ENCODE measurements at places on chromosomes 13 and 19.
A peak's percentile ranks its signal among the peaks of the same experiment; 100 is the strongest.

DNA sequence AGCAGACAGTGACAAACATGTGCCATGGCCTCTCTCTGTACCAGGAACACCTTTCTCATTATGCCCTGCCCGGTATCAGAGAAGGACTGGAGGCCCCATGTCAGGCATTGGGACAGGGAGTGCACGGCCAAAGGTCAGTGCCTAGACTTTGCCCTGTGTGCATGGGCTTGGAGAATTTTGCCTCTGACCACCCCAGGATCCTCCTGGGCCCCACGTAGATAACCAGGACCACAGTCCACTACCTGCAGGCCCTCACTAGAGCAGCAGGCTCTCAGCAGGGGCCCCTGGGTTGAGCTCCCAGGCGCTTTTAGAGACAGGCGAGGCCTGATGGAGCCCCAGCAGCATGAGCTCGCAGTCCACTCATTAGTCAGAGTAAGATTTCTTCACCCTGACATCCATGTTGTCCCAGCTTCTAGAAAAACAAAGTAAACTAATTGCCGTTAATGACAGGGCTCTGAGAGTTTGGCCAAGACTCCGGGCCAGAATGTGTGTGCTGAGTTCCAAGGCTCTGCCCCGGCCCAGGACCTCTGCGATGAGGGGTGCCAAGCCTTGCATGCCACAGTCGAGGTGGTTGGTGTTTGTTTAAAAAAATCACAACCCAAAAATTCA, 42.7 kb downstream of the CAPN12 start:
- DNase-seq: no peak

- peak; percentile 88 for DNase-seq
These were observed 13.8 kb upstream of the UBE2L5 start for GRCh38 chr13:30408319-30409101.

- DNase-seq: peak; percentile 88
These were observed 559 bp upstream of the LENG9 start for GRCh38 chr19:54464044-54464629.

DNA sequence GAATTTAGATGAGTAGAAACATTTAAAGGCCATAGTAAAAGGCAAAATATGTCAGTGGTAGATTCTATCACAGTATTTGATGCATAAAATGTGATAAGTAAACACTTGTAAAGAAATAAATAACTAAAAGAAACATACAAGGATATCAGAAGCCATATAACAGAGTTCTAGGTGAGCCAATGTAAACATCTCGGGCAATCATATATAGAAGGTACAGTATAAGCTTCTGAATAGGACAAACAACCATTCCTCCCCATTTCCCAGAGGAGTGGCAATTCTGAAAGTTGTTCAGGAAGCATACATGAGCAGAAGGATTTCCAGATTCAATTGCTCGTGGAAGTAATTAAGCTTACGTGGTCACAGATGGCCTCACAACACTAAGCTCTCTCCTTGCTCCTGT, 267.3 kb downstream of the LHFPL6 start:
- DNase-seq: no peak

GRCh38 chr19:48094129-48094854, 16.3 kb downstream of the PLA2G4C start:
- no peak for DNase-seq

GRCh38 chr13:33497146-33497845, 211.7 kb upstream of the STARD13 start:
- no peak for DNase-seq

DNA sequence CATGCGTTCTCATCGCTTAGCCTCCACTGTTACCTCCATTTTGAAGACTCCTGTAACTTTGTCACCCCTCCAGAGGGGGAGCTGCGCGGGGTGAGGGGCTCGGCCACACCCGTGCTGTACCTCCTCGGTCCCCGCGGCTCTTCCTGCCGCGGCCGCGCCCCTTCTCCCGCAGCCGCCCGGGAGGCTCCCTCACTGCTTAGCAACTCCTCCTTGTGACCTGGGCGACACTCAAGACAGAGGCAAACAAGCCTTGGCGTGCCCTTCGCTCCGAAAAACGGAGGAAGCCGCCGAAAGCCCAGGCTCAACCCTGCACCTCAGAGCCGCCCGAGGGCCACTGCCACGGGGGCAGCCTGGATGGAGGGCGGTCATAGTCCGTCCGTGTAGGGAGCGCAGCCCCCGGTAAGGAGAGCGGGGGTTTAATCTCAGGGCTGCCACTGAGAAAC, 494.3 kb downstream of the FOXO1 start:
- DNase-seq: no peak

GRCh38 chr19:21569494-21569865, 64.1 kb downstream of the ZNF429 start:
- DNase-seq: peak; percentile 48

DNA sequence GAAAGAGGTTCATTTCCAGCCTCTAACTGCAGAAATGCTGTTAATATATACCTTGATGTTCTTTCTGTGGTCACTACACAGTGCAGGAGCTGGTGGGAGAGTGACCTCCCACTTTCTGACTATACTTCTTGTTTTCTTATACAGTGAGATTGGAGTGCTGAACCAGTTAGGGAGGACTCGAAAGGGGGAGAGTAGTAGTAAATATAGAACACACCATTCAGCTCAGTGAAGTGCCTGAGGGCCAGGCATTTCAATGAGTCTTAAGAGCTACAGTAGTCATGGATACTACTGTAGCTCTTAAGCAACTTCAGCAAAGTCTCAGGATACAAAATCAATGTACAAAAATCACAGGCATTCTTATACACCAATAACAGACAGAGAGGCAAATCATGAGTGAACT, 372.9 kb downstream of the MTUS2 start:
- DNase-seq: no peak

DNA sequence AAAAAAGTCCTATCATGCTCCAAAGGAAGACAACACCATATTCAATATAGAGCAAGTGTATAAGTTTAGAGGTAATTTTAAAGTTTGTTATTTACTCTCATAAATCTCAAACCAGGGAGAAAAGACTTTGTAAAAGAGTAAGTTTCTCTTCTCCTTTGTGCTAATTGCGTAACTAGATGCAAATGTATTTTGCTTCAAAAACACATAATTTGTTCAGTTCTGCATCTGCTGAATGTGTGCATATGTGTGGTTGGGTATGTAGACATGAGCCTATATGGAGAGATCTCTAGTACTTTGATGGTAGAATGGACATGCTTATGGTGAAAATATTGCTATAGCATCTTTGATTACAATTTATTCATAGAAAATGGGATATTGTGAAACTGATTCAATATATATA, 17.8 kb upstream of the MIR17HG start:
- DNase-seq: no peak

GRCh38 chr19:11460207-11460606, 20.6 kb downstream of the ELAVL3 start:
- DNase-seq: no peak

GRCh38 chr19:53471916-53472315, 4.4 kb downstream of the ZNF813 start:
- DNase-seq: no peak

DNA sequence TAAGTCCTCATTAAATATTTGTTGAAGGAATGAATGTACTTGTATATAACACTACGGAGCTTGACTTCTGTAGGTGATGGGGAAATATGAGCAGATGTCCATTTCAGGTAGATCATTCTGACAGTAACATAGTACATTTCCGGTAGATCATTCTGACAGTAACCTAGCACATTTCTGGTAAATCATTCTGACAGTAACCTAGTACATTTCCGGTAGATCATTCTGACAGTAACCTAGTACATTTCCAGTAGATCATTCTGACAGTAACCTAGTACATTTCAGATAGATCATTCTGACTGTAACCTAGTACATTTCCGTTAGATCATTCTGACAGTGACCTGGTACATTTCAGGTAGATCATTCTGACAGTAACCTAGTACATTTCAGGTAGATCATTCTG, 2.5 kb downstream of the PHF11 start:
- DNase-seq: no peak

DNA sequence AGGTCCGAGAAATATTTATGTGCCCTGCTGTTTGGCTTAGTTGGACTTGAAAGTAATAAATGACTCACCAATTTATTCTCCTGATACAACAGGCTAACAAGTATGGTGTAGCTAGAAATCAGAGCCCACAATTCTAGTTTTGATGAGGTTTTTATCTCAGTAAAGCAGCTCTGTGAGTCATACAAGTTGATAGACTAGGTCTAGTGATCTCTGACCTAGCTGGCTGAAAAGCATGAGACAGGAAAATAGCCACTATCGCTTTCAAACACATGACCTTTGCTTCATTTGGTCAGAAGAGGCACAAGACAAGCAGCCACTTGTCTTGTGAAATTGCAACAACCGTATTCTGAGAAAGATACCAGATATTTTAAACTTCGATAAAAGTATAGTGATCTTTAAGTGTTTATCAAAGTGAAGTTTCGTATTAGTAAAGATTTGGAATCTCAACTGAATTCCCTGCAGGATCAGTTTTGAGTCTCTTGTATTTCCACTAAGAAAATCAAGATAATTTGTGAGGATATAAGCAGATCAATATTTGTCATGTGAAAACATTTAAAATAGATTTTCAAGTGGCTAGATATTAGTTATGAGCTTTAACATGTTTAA, 126.7 kb downstream of the MAB21L1 start:
- DNase-seq: no peak

- DNase-seq: no peak
These were observed 1.4 kb upstream of the FDX2 start for GRCh38 chr19:10317045-10317856.

GRCh38 chr13:103523858-103524257, 457.6 kb upstream of the SLC10A2 start:
- no peak for DNase-seq

DNA sequence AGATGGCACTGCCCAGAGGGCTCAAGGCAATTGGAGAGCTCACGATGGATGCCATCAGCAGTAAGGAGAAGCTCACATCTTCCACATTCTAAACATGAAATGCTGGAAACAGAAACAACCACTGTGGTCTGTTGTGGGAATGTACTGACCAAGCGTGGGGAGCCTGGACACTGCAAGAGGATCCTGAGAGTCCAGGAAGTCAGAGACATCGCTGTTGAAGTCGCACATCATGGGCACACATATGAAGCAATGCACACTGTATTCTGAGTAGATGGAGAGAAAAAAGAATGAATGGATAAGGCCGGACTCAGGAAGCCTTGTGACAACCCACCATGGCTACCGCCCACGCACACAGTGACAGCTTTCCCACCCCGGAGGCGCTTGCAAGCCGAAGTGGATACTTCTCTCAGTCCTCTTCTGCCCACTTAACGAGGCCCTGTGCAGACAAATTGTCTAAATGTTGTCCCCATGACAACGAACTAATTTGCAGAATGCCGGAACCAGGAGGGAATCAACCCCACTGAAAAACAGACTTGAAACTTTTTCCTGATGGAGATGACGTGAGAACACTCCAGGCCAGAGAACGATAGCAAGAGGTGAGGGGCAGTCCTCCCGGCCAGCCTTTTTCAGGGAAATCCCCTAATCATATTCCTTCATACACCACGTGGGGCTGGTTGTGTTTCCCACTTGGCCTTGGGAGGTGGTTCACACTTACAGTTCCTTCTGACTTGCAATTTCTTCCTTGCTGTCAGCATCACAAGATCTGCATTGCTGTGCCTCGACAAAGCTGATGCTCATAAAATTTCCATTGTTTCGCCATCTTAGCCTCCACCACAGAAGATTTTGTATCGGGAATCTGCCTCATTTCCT, 109.6 kb upstream of the SERP2 start:
- DNase-seq: no peak

GRCh38 chr13:46487748-46488147, 65.2 kb upstream of the LRCH1 start:
- no peak for DNase-seq

DNA sequence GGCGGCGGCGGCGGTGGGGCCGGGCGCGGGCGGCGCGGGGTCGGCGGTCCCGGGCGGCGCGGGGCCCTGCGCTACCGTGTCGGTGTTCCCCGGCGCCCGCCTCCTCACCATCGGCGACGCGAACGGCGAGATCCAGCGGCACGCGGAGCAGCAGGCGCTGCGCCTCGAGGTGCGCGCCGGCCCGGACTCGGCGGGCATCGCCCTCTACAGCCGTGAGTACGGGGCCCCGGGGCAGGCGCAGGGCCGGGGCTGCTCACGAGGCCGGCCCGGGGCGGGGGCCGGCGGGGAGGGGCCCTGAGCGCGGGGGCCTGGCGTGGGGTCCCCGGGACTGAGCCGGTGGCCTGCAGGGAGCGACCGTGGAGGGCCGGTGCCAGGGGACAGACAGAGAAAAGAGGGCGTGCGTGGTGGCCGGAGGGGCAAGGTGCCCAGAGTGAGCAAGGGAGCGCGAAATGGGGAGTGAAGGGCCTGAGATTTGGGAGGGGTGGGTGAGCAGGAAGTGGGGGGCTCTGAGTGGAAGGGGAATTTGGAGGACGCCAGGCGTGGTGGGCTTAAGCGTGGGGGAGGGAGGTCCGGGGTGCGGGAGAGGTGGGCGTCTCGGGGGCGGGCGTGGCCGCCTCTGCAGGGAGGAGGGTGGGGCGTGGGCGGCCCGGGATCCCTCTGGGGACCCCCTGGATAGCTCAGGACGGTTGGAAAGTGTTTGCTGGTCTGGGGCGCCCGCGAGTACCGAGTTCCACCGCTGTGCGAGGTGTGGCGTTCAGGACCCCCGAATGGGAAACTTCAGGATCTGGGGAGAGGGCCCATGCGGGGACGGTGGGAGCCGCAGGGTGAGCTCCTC, 575 bp downstream of the CARM1 start:
- DNase-seq: peak; percentile 70

GRCh38 chr19:29667901-29668341, 2.7 kb downstream of the PLEKHF1 start:
- DNase-seq: peak; percentile 76

DNA sequence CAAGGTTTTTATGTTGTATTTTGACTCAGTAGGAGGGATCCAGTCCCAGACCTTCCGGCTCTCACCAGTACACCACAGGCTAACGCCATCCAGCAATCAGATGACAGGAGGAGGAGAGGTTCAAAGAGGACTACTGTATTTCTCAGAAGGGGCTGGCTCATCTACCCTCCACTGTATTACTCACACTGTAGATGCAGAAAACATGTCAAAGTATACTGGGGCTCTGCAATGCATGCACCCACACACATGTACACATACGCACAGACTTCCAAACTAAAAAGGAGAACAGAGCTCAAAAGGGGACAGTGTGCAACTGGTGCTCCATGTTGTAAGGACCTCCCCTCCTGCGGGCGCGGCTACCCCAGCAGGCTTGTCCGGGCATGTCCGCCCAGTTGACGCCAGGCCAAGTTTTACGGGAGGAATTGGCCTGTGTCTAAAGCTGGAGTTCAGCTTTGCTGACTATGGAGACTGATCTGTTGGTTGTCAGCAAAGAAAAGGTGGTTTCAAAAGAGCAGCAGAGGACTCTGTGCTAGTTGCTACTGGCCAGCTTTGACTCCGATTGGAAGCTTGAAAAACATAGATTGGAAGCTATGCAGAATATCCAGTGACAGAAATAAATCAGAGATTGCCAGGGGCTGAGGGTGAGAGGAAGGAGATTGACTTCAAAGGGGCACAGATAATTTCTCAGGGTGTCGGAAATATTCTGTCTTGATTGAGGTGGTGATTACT, 314.2 kb downstream of the DLEU7 start:
- DNase-seq: no peak

GRCh38 chr13:27465611-27466010, 15.2 kb upstream of the MTIF3 start:
- DNase-seq: no peak

- DNase-seq: peak; percentile 62
These were observed 10.2 kb downstream of the C19orf25 start for GRCh38 chr19:1468821-1469254.
